ENCODE measurements at places on chromosomes 1 and 21. TPM values are rescaled to one million over a fixed set of nuclear protein-coding genes. Genes with fewer than 3 reads are reported as not detected.
A peak's percentile ranks its signal among the peaks of the same experiment; 100 is the strongest.

Gene PCAT6
- total RNA-seq = not detected

Gene DMBX1
- total RNA-seq = 3.1 TPM

Gene SELE
- total RNA-seq = not detected

Gene LCE3D
- not detected for total RNA-seq

Gene SPATA6
- total RNA-seq = 2.1 TPM

Gene SH2D1B
- not detected for total RNA-seq

DNA sequence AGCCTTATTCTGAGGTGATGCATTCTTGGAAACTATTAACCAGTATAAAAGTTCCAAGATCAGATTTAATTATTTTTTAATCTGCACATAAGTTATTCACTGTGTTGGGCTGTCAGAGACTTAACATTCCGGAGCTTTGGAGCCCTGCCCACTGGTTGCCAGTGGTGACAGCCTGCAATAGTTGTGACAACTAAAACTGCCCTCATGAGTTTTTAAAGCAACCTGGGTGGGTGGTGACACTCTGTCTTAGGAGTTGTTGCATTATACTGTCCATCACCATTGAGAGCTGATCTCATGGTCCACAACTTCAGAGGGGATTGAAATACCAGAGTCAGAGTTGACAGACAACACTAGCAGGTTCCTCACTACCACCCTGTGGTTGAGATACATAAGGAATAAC is 653.9 kb upstream of the USP24 start:
- no peak for DNase-seq

DNA sequence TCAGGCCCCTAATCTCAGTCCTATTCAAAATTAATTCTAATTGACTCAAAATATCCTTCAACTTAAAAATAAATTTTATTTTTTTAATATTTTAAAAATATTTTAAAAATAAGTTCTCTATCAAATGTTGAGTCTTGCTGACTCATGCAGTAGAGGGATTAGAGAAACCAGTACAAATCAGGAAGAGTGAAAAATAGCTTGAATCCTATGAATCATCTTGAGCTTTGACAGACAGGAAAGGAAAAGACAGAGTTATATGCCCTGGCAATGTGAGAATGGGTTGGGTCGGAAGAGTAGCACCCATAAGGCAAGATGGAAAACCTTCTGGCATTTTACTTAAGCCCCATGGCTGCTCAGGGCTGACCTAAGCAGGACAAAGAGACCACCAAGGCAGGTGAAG is 346.6 kb upstream of the RUNX1 start:
- DNase-seq = no peak

DNA sequence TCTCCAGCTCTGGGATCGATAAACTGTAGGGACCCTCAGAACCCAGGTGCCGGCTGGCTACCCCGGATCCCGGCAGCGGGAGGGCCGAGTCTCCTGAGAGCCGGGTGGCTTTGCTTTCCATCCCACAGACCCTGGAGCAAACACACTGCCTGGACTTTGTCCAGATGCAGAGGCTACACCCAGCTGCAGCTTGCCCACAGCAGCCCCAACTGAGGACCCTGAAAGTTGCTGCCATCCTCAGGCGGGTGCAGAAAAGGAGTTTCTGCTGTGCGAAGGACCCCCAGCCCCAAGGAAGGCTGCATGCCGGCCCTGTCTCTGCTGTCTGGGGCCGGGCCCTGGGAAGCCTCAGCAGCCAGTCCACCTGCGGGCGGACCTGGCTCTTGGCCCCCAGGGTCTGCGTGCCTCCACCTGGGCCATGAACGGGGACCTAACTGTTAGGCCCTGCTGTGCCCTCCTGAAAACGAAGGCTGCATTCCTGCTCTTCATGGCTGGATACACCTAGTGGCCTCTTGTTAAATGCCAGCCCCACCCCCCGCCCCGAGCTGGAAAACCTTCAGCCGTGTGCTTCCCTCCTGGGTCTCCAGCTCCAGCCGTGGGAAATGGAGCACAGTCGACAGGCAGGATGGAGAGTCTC is 97.5 kb upstream of the ARHGEF16 start:
- no peak for DNase-seq

GRCh38 chr1:55245781-55246180 is 30.6 kb upstream of the USP24 start:
- DNase-seq = no peak

DNA sequence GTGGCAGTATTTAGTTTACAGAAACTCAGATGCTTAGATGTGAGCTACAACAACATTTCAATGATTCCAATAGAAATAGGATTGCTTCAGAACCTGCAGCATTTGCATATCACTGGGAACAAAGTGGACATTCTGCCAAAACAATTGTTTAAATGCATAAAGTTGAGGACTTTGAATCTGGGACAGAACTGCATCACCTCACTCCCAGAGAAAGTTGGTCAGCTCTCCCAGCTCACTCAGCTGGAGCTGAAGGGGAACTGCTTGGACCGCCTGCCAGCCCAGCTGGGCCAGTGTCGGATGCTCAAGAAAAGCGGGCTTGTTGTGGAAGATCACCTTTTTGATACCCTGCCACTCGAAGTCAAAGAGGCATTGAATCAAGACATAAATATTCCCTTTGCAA is 59.7 kb upstream of the ZNF326 start:
- DNase-seq = no peak

DNA sequence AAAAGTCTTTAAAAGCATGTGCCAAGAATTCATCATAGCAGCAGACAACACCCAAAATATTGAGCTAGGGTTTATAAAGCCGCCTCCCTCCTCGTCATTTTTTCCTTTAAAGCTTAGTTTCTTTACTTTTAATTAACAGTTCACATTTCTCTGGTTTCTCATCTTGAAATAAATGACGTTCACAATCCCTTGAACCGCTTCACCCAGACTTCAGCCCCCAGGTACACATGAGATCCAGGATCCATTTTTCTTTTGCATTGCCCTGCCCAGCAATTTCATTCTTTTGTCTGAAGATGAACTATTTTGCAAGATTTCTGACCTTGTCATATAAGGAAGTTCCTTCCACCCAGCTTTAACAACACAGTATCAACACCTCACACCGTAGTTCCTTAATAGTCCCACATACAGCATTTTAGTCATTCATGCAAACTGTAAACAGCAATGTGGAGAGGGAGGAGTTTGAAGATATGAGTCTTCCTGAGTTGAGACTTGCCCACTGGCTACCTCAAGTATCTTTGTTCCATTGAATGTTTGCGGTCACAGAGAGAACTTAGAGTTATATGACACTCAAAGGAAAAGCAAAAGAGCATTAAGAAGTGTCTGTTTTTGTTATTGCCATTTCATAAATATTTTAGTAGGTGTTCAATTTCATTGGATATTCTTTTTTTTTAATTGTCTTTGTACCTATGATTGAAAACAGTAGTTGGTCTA is 35.3 kb upstream of the CACYBP start:
- DNase-seq = peak; percentile 51

- peak; percentile 65 for DNase-seq
Measured at GRCh38 chr1:203342192-203342940, 8.6 kb downstream of the FMOD start.

- no peak for DNase-seq
Measured at GRCh38 chr1:39505289-39505688, 13.9 kb downstream of the BMP8A start.

DNA sequence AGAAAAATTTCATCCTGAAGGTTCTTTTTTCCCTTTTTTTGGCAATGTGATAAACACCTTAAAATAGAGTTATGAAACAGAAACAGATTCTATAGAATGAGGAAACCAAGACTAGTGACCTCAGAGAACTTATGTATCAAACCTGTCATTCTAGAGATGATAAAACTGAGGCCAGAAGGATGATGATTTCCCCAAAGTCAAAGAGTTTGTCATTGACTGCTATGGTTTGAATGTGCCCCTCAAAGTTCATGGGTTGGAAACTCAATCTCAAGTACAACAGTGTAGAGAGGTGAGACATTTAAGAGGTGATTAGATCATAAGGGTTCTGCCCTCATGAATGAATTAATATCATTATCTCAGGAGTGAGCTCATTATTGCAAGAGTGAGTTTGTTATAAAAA is 13.7 kb upstream of the BEND5 start:
- no peak for DNase-seq

DNA sequence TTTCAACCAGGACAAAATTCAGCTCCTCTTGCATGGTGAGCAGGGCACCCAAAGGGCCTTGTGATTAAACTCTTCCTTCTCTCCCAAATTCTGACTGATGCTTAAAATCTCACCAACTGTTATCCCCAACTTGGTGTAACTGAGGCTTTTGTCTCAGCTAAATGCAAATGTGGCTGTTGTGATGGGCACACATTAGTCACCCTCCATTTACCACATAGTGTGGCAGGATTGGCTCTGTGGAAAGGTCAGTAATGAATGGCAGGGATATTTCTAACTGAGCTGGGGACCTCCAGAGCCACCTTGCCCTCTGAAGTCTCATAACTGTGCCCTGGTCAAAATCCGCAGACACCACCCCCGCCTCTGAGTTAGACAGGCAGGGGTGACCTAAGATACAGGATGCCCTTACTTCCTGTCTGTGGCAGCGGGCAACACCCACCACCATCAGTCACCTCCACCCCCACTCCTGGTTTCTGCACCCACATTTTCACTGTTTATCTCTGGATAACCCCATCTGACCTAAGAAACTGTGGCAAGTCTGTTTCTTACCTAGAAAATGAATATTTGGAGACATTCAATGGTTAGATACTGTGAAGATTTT is 25.4 kb upstream of the RGS16 start:
- DNase-seq = no peak

GRCh38 chr1:19341201-19342061 is 29.3 kb downstream of the SLC66A1 start:
- peak; percentile 83 for DNase-seq

- no peak for DNase-seq
Measured at GRCh38 chr1:66176832-66177231, 357.1 kb upstream of the SGIP1 start.

GRCh38 chr1:26281091-26281958 is 1.4 kb downstream of the SH3BGRL3 start:
- DNase-seq = peak; percentile 19

DNA sequence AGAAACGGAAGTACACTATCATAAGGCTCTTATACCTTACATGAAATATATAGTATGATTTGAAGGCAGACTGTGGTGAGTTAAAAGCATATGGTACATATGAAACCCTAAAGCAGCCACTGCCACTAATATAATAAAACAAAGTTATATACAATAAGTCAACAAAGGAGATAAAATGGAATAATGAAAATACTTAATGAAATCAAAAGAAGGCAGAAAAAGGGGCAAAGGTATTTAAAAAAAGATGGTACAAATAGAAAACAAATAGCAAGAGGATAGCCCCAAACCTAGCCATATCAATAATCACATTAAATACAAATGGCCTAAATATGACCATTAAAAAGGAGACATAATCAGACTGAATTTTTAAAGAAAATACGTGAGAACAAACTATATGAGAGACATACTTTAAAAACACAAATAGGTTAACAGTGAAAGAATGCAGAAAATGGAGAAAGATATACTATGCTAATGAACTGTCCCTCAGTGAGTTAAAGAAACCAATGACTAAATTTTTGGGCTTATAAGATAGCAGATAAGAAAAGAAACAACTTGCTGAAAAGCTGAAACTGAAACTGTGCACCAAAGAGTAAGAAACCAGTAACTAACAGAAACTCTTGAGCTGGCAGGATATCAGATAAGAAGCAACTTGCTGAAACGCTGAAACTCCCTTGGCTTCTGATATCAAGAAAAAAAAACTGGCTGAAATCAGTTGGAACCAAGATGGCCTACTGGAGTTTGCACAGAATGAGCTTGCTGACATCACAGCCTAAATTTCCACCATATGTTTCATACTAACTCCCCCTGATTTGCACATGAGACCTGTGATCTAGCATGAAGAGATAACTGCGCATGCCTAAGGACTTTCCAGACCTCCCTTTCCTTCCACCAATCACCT is 44.3 kb upstream of the IL10 start:
- no peak for DNase-seq

DNA sequence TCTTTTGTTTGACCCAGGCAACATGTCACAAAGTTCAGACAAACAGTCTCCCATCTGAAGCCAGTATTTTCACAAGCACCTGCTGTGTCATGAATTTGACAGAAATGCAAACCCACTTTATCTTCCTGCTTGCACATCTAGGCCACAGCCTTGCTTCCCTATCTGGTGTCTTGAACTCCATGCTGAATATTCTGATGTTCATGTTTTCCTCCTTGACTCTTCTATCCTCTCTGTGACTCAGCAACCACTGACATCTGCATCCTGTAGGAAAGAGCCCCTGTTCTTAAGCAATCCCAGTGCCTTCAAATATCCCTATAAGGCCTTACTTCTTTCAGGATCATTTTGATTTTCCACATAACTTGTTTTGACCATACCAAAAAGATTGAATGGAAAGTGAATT is 6.5 kb downstream of the CD55 start:
- peak; percentile 43 for DNase-seq

GRCh38 chr1:200029035-200029821 is 1.7 kb downstream of the NR5A2 start:
- DNase-seq = peak; percentile 76

GRCh38 chr1:105793536-105794146 is 1262.8 kb upstream of the PRMT6 start:
- DNase-seq = peak; percentile 68

DNA sequence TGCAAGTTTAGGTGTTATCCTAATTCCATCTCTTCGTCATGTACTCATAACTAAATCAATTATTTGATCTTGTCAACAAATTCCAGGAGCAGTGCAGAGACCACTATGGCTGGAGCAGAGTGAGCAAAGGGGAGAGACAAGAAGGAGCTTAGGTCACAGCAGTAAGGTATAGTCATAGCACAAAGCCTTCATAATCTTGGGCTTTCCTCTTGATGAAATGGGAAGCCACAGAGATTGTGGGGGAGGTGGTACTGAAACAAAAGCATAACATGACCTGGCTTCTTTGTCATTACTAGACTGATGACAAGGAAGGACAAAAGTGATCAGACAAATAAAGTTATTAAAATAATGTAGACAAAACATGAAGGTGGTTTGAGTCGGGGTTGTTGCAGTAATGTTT is 60.1 kb upstream of the PTGS2 start:
- DNase-seq = no peak

- no peak for DNase-seq
Measured at GRCh38 chr1:168755800-168756418, 26.9 kb upstream of the DPT start.

GRCh38 chr1:223401873-223402789 is 8.9 kb downstream of the CCDC185 start:
- peak; percentile 16 for DNase-seq

- peak; percentile 74 for DNase-seq
Measured at GRCh38 chr1:229254910-229255541, 15.9 kb upstream of the RAB4A start.

- no peak for DNase-seq
Measured at GRCh38 chr1:204275695-204276370, 62.0 kb upstream of the GOLT1A start.

- no peak for DNase-seq
Measured at GRCh38 chr1:2804628-2805351, 3.3 kb upstream of the TTC34 start.

DNA sequence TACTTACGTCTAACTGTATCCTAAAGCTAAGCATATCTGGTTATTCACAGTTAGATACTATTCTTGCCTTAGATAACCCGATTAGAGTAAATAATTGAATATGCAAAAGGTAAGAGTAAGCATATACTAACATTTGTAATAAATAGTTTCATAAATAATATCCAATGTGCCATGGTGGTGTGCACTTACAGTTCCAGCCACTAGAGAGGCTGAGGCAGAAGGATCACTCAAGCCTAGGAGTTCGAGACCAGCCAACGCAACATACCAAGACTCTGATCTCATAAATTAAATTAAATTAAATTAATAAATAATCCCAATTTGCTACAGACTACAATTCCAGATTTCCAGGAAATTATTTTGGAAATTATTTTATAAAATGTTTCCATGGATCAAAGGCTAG is 12.2 kb downstream of the ARID4B start:
- DNase-seq = no peak
